Memory B cell (primary cell): ENCODE measurements at places on chromosomes 4 and X.

GRCh38 chr4:15920723-15921591 lies 17.6 kb downstream of the FGFBP1 start:
- no peak for DNase-seq

GRCh38 chr4:161350946-161351345 lies 812.9 kb downstream of the FSTL5 start:
- DNase-seq: no peak

- no peak for DNase-seq
These were observed 608.7 kb downstream of the TLL1 start for GRCh38 chr4:166481739-166482138.

- DNase-seq: no peak
These were observed 5.9 kb downstream of the ADD1 start for GRCh38 chr4:2849267-2850152.

- DNase-seq: no peak
These were observed 164.4 kb upstream of the RAPGEF2 start for GRCh38 chr4:158938220-158939044.

GRCh38 chrX:67780694-67781109 lies 236.9 kb downstream of the AR start:
- no peak for DNase-seq

DNA sequence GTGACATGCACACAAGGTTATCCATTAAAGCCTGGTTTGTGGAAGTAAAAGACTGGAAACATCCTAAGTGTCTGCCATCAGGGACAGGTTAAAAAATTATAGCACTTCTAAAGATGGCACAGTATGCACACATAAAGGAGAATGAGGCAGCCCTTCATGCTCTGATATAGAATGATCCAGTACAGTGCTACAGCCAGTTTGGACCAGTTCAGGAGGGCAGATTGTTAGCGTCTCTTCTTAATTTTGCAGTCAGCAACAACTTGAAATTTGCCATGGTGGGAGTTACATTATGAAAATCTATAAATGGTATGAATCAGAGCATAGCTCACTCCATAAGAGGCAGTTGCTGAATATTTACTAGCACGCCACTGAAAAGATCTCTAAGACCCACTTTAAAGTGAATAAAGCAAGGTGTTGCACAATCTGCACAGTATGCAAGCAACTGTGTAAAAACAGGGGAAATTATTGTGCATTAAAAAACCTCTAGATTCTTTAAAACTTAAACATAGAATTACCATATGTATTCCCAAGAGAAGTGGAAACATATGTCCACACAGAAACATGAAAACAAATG lies 20.3 kb upstream of the SOD3 start:
- DNase-seq: no peak

DNA sequence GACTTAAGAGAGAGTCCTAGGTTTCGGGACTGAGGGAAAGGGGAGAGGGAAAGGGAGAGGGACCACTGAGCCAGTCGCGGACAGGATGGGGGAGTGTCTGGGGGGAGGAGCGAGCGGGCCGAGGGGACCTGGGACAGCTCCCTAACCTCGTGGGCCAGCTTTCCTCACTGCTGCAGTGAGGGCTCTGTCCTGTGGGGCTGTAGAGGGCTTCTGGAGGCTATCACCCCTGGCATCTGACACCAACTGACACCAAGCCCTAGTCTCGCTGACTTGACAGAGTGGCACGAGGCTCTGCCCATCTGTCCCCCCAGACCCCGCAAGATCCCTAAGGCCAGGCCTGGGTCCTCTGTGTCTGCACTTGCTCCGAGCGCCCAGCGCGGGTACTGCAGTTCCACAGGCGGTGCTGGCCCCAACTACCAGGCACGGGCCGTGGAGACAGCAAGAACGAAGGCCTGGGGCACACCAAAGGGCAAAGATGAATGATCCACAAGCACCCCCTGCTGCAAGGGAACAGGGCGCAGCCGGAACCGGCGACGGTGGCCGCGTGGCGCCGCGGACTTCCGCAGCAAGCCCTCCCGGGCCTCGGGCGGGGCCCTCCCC lies 465 bp downstream of the HAUS7 start:
- no peak for DNase-seq

- DNase-seq: no peak
These were observed 131.0 kb downstream of the TET2 start for GRCh38 chr4:105277702-105278101.

DNA sequence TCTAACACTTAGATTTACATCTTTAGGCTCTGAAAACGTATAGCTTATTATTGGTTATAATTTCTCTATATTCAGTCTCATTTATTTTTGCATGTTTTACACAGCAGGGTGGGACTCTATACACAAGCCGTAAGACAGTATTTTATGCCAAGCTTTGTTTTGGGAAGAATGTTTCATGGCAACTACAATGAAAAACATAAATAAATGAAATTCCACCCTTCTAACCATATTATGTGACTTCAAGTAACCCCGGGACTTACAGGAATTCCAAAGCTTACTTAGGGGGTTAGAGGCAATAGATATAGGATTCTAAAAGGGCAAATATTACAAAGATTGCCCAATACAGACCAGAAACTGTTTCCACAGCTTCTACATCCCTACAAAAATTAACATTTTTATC lies 370.9 kb downstream of the PRR32 start:
- no peak for DNase-seq

GRCh38 chr4:7978489-7978888 lies 38.8 kb upstream of the AFAP1 start:
- no peak for DNase-seq

DNA sequence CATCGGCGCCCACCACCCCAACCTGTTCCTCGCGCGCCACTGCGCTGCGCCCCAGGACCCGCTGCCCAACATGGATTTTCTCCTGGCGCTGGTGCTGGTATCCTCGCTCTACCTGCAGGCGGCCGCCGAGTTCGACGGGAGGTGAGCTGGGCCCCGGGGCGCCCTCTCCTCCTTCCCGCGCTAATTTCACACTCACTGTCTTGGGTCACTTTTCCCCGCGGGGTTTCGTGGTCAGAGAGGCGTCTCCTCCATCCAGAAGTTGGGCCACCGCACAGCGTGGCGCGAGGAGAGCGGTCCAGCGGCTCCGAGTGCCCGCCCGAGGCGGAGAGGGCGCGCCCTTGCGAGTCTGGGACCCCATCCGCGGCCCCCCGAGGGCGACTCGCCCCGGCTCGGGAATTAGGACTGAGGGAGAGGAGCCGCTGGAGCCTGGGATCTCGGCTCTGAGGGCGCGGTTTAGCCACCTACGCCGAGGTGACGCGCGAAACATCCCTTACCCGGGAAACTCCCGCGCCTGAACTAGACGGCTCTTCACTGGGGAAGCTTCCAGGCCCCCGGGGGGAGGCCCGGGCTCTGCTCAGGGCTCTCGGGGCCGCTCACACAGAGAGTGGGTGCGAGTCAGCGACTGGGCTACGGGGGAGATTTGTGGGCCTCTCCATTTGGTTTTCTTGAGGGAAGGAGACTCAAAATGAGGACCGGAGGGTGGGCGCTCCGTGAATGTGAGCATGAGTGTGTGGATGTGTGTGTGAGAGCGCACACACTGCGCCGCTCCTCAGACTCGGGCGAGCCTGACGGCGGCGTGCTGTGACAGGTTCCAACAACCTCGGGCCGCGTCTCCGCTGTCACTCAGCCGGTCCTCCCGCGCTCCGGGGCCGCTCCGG lies 551 bp downstream of the NPNT start:
- DNase-seq: no peak

DNA sequence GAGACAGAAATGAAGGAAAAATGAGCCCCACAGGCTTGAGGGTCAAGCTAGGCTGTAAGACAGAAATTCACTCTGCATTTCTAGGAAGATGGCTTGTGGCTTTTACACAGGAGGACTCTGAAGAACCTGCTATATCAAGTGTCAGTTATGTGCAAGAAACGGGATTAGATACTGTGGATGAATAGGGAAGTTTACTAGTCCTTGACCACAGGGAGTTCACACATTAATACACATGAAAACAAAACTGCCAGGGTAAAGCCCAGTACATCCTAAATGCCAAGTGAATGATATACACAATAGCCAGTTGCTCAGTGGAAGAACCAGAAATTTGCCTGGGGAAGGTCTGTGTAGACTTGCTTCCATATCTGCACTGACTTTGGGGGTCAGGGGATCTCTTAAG lies 53.5 kb downstream of the TMEM131L start:
- no peak for DNase-seq

GRCh38 chrX:72123471-72124185 lies 8.1 kb downstream of the RTL5 start:
- DNase-seq: no peak

- DNase-seq: no peak
These were observed 136.1 kb upstream of the WDFY3 start for GRCh38 chr4:85102606-85103005.

GRCh38 chrX:140815868-140816267 lies 106.3 kb downstream of the LINC00632 start:
- DNase-seq: no peak

- no peak for DNase-seq
These were observed 41.7 kb downstream of the RBM46 start for GRCh38 chr4:154822775-154823174.

- no peak for DNase-seq
These were observed 20.3 kb downstream of the KLF3 start for GRCh38 chr4:38684271-38684670.

- no peak for DNase-seq
These were observed 2.9 kb upstream of the HAND2 start for GRCh38 chr4:173532725-173533511.

DNA sequence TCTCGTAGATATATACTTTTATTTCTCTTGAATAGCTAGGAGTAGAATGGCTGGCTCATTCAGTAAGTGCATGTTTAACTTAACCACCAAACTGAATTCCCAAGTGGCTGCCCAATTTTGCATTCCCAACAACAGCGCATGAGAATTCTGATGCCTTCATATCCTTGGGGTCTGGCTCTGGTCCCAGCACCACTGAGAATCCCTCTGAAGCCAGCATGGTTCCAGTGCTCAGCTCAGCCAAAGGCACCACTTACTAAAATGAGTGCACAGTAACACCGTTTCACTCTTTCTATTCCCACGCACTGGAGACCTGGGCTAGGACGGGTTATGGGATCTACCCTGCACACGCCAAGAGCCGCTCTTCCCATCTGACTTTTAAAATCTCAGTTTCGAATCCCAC lies 60.4 kb downstream of the CASP3 start:
- no peak for DNase-seq

DNA sequence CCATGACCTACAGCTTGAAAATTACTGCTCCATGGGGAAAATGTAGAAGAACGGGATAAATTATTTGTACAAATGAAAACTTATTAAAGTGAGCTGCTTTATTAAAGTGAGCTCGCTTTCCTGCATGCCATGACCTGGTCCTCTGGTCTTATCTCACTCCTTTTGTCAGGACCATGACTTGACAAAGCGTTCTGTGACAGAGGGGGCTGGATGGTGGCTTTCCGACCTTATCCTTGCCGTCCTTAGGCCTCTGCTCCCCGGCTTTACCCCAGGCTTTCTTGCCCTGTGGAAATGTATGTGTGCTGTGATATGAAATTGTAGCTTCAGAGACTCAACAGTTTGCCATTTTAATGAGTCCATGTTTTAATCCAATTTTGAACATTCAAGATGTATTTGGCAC lies 44.0 kb upstream of the FBXW7 start:
- DNase-seq: no peak

DNA sequence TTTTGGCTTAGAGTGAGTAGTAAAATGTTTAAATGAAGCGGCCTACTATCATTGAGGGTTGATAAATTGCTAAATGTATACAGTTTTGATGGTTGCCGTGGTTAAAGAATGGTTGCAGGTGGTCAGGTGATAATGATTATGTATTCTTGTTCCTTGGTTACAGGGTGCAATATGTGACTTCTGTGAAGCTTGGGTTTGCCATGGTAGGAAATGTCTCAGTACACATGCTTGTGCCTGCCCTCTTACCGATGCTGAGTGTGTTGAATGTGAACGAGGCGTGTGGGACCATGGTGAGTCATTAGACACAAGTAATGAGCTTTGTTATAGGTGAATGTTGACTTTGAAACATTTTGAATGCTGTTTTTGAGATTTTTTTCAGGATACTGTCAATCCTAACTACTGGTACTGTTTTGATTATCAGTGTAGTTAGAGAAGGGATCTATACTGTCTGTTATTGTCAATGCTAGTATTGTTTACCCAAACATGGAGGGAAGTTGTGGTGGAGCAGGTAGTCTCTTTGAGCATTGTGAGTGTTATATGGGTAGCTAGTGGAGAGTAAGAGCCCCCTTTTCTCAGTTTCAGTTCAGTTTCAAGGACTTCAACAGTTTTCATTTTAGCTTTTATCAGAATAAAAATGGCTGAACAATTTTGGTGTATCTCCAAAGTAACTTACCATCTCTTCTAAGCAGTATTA lies 8.9 kb downstream of the ZNF330 start:
- no peak for DNase-seq

DNA sequence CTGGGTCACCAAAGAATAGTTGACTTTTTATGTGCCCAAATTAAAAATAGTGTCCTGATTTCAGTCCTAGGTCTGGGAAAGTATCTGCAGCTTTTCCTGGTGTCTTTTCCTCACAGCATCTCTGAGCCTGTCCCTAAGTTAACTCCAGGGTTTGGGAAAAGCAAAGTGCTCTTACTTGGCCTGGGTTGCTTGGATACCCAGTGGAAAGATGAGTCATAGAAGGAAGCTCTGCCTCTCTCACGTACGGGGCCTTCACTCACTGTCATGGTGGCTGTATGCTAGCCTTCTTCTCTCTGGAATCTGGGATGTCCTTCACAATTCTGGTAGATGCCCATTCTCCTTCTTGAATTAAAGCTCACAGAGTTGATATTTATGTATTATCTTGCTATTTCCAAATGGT lies 607.3 kb downstream of the ANKRD50 start:
- no peak for DNase-seq

GRCh38 chr4:81523672-81524327 lies 52.1 kb upstream of the RASGEF1B start:
- no peak for DNase-seq

DNA sequence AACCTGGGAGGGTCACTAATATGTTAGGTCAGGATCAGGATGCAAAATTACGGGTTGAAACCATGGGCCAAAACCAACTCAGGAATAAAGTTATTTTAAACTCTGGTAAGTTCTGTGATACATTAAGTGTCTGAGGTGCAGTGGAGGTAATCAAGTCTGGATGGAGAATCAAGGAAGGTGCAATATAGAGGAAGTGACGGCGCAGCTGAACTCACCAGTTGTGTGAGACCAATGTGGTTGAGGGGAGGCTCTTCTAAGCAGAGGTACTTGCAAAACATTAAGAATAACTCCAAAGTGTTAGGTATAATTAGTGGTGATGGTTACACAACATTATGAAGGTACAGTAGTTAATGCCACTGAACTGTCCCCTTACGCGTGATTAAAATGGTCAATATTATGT lies 19.7 kb downstream of the GAB3 start:
- DNase-seq: no peak

GRCh38 chr4:121421594-121421993 lies 40.8 kb upstream of the QRFPR start:
- no peak for DNase-seq

- DNase-seq: no peak
These were observed 750 bp downstream of the ARMCX5 start for GRCh38 chrX:102599951-102600579.

DNA sequence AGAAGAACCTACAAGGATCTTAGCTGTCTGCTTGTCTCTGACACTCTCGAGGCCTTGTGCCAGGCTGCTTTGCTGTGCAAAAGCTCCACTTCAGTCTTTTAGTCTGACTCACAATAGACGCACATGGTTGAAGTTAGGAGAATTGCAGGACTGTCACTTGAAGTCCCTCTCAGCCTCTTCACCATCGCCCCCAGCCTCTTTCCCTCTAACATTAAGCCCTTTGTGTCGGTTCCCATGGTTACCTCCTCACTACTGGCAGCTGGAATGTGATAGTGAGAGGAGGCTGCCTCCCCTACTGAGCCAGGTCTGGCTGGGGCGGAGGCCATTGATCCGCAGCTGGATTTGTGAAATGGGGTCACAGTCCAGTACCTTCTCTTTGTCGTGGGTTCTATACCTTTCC lies 201.8 kb downstream of the SOWAHB start:
- no peak for DNase-seq

- DNase-seq: no peak
These were observed 71.6 kb downstream of the ADAM29 start for GRCh38 chr4:174989791-174990190.
